Stimulated activated CD4-positive, alpha-beta T cell treated with anti-CD3 and anti-CD28 coated beads, Interleukin-15, amount 100 ng/mL, for 48 hours (primary cell): ENCODE measurements at places on chromosomes 4 and X.

- DNase-seq, result no peak
These were observed 24.2 kb upstream of the SLC2A9 start for GRCh38 chr4:10045481-10045880.

GRCh38 chr4:152106781-152107321, 346.0 kb upstream of the GATB start:
- no peak for DNase-seq

GRCh38 chr4:75705198-75705977, 19.0 kb upstream of the USO1 start:
- no peak for DNase-seq

GRCh38 chr4:74543231-74543781, 98.4 kb downstream of the AREG start:
- no peak for DNase-seq

DNA sequence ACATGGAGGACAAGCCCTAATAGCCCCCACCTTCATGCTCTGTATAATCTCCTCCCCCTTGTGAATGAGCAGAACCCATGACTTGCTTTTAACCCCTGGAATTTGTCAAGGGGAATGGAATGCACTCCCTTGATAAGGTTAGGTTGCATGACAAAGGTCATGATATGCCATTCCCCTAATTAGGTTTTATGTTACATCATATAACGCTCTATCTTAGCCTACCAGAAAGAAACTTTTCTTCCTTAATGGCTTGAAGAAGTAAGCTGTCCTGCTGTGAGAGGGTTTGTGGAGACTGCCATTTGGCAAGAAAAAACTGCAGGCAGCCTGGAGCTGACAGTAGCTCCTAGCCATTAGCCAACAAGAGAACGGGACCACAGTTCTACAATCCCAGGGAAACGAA, 399.8 kb upstream of the MAD2L1 start:
- no peak for DNase-seq

DNA sequence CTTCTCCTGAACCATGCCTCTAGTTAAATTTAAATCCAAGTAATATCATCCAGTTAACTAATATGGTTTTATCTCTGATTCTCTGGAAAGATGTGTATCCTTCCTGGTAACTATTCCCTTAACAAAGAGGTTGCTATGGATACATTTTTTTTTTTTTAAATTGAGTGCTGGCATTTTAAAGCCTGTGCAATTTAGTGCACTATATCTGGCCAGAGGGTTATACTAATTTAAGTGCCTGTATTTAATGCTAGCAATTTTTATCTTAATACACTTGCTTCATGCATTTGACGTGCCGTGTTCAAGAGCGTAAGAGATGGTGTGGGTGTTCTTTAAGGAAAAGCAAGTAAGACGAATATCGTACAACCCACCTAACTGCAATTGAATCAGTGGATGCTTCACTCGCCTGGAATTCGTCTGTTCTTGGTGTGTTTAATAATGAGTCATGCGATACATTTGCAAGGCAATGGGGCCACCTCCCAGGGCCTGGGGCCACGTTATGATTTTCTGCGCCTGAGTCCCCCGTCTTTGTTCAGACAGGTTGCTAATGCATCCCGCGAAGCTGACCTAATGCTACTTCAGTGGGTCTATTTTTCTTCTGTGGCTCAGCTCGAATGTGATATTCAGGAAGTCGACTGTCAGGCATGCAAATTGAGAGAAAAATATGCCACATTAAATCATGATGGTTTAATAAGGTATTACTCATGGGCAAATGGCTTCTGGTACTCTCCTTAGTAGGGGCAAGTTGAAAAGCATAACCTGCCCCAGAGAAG, 14.2 kb upstream of the MID1 start:
- no peak for DNase-seq

- DNase-seq, result no peak
These were observed 31.8 kb upstream of the KCNE5 start for GRCh38 chrX:109656774-109657173.

GRCh38 chr4:17206829-17207801, 304.8 kb downstream of the QDPR start:
- no peak for DNase-seq
